ENCODE measurements at places on chromosomes 4 and X.

GRCh38 chr4:112759313-112759712 is 122.4 kb downstream of the LARP7 start:
- DNase-seq, result no peak

- DNase-seq, result peak; percentile 32
These were observed 101.9 kb upstream of the CCSER1 start for GRCh38 chr4:90025248-90025647.

DNA sequence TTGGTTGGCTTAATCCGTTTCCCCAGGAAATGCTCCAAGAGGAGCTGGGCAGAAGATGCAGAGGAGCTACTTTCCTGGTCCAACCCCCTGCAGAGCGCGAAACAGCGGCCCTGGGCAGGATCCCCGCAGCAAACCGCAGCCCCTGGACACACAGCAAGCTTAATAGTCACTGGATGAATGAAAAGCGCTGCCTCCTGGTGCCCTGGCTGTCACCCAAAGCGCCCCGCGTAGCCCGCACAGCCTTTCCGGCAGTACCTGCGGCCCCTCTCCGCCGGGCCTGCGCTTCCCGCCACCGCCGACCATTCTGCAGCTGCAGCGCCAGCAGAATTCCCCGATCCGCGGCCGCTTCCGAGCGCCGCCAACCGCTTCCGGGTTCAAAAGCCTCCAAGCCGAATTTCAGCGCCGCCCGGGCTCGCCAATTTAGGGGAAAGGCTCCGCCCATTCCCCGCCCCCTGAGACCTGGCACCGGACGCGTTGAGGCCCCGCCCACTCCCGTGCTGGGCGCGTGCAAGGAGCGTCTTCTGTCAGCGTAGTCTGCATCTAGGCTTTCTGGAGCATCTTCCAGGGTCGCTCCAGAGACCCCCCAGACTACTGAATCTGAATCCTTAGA is at the start of gene HPF1:
Gene HPF1, minus strand, starts transcription at position 370 of the 610 bp plus-strand sequence. Its CDS starts 67 bp downstream, at position 303.
- peak; percentile 87 for DNase-seq

DNA sequence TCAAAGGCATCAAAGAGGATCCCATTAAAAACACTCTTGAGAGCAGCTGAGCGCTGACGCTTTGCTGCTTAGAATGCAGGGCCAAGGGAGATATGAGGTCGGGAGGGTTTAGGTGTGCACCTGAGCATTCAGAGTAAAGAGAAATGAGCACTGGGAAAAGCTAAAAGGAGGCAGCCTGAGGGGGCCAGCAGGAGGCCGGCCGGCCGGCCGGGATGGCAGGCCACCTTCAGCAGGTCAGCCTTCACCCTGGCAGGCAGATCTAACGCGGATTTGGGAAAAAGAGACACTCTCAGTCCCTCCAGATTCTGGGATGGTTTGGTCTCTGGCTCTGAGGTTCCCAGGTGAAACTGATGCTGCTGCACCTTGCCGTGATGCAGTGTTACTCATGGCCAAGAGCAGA is 393.5 kb downstream of the TRIML1 start:
- DNase-seq, result no peak
